CD14-positive monocyte (primary cell): ENCODE measurements at places on chromosomes 11 and 22.

DNA sequence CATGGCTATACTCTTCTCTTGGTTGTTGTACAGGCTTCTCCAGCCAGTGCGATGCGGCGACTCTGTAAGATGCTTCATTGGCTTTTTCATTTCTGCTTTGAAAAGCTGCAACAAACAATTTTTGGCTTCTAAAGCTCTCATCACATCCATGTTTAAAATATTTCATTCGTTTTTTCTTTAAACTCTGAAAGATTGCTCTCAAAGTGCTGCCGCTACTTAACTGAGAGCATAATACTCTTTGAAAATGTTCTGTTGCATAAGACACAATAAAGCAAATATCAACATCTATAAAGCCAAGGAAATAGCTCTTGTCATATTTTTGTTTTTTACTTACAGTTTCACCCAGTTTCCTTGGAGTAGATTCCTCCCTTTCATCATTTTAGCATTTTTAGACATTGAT, 468.3 kb downstream of the TBC1D22A start:
- no peak for DNase-seq

- no peak for DNase-seq
Measured at GRCh38 chr11:35553831-35554230, 28.4 kb upstream of the PAMR1 start.

- peak; percentile 52 for DNase-seq
Measured at GRCh38 chr11:2991452-2992233, 486 bp downstream of the NAP1L4 start.

DNA sequence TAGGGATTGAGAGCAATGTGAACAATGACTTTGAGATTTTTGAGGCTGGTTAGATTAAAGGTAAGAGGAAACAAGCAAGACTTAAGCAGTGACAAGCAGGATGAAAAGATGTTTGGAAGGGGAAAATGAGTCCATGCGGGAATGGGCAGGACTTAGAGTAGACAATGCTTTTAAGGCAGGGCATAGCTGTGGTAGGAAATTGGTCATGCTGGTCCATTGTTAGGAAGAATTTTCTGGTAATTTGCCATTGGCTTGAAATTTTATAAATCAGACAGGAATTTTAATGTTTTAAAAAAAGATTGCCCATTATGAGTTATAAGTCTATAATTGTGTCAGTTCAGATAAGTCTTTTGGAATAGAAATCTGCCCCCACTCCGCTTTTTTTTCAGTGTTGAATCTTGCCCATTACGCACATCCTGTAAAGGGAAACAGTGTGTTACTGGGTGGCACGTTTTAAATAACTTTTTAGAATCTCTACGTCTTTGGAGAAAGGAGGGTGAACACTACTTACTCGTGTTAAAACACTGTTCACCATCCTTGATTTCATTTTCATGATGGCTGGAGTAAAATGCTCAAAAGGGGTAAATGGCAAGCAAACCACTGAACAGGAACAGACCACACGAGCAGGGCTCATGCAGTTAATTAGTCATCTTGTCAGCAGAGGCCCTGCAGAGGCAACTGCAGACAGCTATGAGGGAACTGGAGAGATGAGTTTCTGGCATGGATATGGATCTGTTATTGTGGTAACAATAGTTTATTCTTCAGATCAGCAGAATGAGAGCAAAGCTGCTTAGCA, 25.0 kb downstream of the SWAP70 start:
- DNase-seq = peak; percentile 66

DNA sequence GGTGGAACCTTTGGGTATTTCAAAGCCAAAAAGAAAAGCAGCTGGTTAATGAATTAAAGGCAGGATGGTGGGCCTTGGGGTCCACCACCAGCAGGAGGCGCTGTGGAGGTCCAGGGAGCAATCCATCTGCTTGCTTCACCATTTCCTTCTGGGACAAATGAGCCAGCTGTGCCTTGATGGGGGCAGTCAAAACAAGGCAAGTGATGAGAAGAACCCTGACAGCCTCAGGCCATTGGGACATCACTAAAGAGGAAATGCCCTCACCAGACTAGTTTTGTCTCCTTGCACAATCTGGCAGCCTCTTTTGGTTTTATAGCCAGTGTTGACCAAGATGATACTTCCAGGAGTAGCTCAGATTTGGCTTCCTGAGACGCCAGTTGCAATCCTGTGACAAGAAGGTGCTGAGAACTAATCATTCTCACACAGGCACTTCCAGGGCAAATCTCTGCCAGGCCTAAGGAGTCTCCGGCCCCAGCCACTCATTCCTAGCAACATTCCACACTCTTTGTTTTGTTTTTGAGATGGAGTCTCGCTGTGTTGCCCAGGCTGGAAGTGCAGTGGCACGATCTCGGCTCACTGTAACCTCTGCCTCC, 38.2 kb upstream of the WEE1 start:
- peak; percentile 86 for DNase-seq

DNA sequence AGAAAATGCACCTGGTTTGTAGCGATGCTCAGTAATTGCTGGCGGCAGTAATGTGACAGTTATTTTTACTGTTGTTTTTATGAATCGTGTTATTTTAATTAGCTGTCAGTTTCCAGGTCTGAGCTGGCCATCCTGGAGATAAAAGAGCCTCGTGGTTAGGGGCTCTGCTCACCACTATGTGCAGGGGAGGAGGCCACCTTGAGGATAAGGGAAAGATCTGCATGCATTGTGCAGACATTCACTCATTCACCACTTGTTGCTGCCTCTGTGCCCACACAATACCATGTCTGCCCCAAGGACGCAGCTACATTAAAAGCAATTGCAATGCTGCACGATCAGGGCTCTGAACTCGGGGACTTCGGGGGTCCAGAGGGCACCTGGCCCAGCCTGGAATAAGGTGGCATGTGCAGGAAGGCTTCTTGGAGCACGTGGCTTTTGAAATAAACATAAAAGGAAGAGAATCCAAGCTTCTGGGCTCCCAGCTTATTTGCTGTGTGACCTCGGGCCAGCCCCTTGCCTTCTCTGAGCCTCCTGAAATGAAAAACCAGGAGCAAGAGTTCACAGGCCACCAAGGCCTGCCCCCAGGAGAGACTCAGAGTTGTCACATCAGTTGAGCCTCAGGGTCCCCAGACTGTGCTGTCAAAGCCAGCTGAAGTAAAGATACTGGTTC, 44.7 kb upstream of the SHISAL1 start:
- no peak for DNase-seq

DNA sequence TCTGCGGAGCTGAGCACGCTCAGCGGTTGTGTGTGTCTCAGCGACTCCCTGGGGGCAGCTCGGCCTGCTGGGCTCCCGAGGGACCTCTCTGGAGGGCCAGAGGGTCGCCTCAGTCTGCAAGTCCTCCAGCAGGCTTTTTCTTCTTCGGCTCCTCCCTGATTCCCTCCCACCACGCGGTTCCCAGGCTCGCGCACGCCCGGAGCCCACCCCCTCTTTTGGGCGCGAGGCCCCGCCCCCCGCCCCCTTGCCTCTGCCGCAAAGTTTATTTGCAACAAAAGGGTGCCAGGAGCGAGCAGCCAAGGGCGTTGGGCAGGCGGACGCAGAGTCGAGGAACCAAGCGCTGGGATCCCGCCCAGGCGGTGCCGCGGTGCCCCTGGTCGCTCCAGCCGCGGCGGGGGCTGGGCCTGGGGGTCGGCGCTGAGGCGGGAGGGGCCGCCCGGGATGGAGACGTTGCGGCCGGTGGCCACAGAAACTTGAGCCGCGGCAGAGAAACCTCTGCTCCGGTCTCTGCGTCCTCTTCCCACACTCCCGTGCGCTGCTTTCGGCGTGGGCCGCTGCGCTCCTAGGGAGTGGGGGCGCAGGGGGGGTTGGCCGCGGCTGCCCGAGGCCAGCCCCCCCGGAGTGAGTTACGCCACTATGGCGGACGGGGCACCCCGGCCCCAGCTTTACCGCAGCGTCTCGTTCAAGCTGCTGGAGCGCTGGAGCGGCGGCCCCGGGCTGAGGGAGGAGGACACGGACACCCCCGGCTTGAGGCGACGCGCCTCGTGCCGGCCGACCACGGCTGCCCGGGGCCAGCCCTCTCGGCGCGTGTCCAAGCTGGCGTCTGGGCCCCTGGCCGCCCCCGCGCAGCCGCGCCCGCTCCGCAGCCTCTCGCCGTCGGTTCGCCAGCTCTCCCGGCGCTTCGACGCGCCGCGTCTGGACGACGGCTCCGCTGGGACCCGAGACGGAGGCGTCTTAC, at the start of gene ARHGEF17:
Gene ARHGEF17 (plus strand): TSS at position 274 of the 958 bp plus-strand sequence. CDS start 363 bp downstream, at position 637.
- no peak for DNase-seq

- no peak for DNase-seq
Measured at GRCh38 chr11:70527046-70527395, 128.7 kb downstream of the CTTN start.

GRCh38 chr11:124398924-124399323, at the start of gene OR8B3:
OR8B3 (minus strand) TSS chr11:124399024; CDS start chr11:124397351, 1,673 bp downstream.
- no peak for DNase-seq

DNA sequence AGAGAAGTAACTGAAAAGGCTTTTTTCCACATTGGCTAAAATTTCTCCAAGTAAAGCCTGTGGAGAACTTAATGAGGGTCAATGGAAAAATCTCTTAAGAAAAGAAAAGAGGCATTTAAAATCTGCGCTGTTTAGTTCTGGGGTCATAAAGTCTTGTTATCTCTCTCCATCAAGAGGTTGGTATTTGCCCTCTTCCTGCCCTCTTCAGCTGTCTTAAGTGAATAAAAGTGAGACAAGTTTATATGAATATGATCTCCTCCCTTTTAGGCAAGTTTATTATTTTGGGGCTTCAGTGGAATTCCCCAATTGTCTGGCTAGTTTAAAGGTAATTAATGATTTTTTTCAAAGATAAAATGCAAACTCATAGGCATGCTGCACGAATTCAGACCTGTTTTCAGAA, 89.6 kb downstream of the ARL14EP start:
- no peak for DNase-seq

- no peak for DNase-seq
Measured at GRCh38 chr22:38218661-38219622, 17.1 kb downstream of the MAFF start.

- no peak for DNase-seq
Measured at GRCh38 chr11:69295079-69295994, 1.4 kb downstream of the MYEOV start.

- DNase-seq = no peak
Measured at GRCh38 chr11:27726981-27727380, 26.7 kb upstream of the BDNF start.

GRCh38 chr11:43410394-43410793, 51.7 kb downstream of the TTC17 start:
- DNase-seq = no peak

- peak; percentile 16 for DNase-seq
Measured at GRCh38 chr22:21719024-21719423, 16.6 kb downstream of the YPEL1 start.

DNA sequence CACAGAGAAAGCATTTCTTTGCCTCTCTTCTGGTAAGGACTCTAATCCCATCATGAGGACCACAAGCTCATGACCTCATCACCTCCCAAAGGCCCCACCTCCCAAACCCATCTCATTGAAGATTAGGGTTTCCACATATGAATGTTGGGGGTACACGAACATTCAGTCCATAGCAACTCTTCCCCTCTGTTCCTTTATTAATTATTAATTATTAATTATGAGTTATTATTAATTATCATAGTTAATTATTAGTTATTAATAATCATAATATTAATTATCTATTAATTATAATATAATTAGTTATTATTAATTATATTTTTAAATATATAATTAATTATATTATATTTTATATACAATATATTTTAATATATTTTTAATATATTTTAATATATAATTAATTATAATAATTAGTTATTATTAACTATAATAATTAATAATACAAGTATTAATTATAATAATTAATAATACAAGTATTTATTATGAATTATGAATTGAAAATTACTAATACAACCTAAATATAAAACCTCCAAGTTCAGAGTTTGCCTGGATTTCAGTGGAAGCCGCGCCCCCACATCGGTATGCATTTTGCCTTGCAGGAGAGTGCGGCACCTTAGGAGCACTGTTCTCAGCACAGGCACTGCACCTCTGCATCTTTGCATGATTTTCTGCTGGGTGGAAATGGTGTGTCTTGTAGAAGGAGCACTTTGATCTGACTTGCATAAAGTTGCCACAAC, 128.0 kb upstream of the FGF3 start:
- DNase-seq = no peak

DNA sequence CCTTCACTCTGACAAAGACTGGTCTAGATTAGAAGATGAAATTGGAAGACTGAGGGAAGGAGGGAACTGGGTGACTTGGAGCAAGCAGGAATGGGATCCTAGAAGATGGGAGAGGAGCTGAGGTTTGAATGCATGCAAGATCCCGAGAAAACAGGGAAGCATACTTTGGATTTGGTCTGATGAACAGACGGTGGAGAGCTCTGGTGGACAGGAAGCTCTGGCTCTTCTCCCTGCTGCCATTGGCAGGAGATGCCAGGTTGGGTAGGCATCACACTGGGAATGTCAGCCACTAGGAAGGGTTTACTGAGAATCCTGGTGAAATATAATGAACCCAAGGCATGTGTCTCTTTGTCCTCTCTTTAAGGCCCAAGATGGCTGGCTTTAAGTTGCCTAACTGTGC, 16.5 kb downstream of the NAV2 start:
- DNase-seq = no peak

DNA sequence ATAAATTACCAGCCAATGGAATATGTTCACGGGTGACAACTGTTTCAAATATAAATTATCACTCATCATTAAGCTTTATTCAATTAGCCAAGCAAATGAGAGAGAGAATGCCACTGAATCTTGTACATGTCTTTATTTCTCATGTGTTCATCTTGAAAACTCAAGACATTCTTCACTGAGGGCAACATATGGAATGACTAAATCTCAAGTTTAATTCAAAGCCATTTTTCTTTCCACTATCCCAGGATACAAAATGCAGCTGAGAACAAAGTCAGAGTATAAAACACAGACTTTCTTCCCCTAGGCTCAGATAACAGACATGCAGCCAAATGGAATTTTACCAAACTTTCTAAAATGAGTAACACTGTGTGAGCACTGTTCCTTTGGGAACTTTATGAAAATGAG, 12.1 kb upstream of the BBOX1 start:
- DNase-seq = no peak

DNA sequence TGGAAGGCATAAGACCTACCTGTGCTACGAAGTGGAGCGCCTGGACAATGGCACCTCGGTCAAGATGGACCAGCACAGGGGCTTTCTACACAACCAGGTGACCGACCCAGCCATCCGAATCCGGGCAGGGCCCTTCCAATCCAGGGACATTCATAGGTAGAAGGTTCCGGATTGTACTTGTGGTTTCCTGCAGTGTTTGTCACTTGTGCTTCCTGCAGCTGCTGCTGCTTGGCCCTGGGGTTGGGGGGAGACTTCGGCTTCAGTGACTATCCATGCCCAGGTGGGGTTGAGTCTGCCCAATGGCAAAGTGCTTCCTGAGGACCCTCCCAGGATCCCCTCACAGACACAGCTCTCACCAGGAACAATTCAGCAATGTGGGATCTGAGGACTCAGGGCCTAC, 2.2 kb downstream of the APOBEC3A start:
- DNase-seq = no peak

- no peak for DNase-seq
Measured at GRCh38 chr11:12743834-12744449, 69.7 kb downstream of the TEAD1 start.

GRCh38 chr11:8363921-8364320, 100.2 kb upstream of the LMO1 start:
- DNase-seq = peak; percentile 67
